ENCODE measurements at places on chromosomes 6 and 20. TPM values are rescaled to one million over a fixed set of nuclear protein-coding genes. Genes with fewer than 3 reads are reported as not detected.

UBE2V1 gene
- polyA plus RNA-seq = 86.0 TPM

TSHZ2 gene
- 2.3 TPM for polyA plus RNA-seq

AVP gene
- not detected for polyA plus RNA-seq

SMLR1 gene
- not detected for polyA plus RNA-seq

TFAP2B gene
- polyA plus RNA-seq = not detected

HSPA1L gene
- polyA plus RNA-seq = 2.0 TPM

HTR1E gene
- polyA plus RNA-seq = not detected

PERP gene
- polyA plus RNA-seq = 35.9 TPM

EEF1A2 gene
- 952 TPM for polyA plus RNA-seq

FNDC11 gene
- polyA plus RNA-seq = 0.14 TPM

RBL1 gene
- 1.3 TPM for polyA plus RNA-seq

TRPC4AP gene
- 29.1 TPM for polyA plus RNA-seq

ECT2L gene
- polyA plus RNA-seq = 0.23 TPM
